ENCODE measurements at places on chromosomes 3 and 15.

DNA sequence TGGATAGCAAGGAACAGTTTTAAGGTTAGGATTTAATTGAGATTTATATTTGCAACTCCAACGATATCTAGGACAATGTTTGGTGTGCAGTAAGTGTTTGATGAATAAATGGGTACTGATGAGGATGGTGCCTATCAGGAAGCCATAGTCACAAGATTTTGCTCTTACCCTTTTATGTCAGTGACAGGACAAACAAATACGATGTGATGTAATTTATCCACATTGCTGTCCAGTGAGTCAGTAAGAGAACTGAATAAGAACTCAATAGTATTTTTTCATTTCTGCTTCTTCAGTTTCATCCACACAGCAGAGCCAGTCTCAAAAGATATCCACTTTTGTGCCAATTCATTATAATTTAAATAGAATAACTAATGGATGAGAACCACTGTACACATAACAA lies 18.5 kb downstream of the C3orf85 start:
- no peak for DNase-seq

GRCh38 chr3:101687142-101687931 lies 819 bp upstream of the RPL24 start:
- DNase-seq = peak; percentile 53

GRCh38 chr3:38538773-38539353 lies 42.7 kb downstream of the EXOG start:
- DNase-seq = no peak

DNA sequence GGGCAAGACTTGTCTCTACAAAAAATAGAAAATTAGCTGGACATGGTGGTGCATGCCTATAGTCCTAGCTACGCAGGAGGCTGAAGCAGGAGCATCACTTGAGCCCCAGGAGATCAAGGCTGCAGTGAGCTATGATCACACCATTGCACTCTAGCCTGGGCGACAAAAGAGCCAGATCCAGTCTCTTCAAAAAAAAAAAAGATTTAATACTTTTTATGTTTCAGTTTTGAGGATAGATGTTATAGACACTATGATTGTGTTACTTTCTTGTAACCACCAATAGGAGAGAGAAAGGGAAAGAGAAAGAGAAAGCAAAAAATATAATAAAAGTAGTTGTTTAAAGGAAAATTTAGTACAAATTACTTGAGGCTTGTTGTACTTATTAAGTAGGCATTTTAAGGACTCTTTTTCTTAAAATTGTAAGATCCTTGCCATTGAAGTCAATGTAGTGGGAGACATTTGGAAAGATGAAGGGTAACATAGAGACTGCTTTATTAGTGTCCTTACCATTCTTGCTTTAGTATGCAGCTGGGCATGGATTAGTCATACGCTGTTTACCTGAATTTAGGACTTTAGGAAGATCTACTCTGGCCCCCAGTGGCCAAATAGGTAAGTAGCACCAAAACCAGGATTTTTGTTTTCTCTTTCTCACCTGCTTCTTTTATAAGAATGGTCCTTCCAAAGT lies 35.1 kb upstream of the ZDHHC23 start:
- DNase-seq = peak; percentile 74

DNA sequence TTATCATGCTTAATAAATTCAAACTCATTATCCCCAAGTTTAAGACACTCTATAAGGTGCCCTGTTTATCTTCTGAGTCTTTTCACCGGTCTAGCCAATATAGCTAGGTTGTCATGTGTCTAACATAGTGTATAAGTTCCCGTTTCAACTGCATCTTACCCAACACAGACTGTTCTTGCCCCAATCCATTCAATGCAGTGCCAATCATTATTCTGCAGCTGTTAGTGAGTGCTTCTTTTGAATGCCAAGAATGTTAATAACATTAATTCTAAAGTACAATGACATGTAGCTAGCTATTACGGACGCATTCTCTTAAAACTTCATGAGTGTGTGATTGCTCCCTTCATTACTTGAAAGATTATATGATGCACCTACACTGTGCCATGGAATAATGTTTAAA lies 646.4 kb upstream of the NR2F2 start:
- no peak for DNase-seq

DNA sequence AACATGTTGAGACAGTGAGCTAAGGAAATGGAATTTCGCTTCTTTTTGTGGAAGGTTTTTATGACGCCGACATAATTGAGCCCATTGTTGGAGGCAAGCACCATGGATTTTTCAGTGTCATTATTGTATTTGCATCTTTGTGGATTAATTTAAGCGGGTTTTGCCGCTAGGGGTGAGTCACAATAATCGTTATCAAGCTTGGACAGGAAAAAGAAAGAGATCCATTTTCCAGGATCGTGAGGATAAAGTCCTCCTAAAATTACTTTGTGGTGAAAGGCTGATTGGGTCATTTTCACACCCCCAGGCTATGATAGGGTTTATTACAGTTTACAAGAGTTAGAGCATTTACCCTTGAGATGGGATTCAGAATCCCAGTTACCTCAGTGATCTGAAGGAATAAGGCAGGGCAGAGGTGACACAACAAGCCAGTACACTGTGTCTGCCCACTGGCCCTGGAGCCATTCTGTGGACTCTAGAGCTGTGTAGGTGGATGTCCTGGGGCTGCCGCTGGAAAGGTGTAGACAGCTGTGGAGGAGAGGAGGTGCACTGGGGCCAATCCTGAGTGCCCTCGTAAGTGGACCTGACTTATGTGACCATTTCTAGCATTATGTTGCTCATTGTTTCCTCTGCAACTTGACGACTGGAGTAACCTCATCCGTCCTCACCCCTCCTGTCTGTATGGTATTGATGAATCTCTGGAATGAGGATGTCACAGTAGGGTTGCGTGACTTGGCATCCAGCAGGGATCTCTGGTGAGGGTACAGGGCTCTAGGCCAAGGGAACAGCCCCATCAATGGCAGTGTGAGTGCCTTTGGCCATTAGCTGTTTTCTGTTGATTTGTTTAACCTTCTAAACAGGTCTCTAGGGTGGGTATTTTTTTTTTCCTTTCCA lies 370.1 kb downstream of the LRTM1 start:
- no peak for DNase-seq

- DNase-seq = no peak
These were observed 4.6 kb downstream of the DPP8 start for GRCh38 chr15:65512807-65513416.

DNA sequence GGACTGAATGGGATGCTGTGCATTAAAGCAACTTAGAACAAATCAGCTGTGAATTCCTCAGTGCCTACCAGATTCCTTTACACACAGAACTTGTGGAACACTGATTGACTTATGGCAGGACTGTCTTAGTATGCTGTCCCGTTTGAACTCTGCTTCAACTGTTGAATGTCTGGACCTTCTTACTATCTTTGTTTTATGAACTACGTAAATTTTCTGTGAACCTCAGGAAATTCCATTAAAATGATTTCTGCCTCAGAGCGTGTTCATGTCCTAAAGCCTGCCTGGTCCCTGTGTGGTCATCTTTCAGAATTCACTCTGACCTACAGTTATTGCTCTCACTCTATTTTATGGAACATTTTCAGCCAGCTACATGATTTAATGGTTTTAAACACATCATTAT lies 29.4 kb upstream of the FBN1 start:
- peak; percentile 87 for DNase-seq

DNA sequence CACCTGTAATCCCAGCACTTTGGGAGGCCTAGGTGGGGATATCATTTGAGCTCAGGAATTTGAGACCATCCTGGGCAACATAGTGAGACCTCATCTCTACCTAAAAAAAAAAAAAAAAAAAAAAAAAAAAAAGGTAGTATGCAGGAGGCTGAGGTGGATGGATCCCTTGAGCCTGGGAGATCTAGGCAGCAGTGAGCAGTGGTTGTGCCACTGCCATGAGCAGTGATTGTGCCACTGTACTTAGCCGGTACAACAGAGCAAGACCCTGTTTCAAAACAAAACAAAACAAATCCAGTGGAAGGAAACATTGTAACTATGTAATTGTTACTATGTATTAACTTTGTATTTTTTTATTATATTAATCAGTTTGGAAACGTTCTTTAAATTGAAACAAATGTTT lies 5.9 kb downstream of the FEM1B start:
- DNase-seq = no peak

DNA sequence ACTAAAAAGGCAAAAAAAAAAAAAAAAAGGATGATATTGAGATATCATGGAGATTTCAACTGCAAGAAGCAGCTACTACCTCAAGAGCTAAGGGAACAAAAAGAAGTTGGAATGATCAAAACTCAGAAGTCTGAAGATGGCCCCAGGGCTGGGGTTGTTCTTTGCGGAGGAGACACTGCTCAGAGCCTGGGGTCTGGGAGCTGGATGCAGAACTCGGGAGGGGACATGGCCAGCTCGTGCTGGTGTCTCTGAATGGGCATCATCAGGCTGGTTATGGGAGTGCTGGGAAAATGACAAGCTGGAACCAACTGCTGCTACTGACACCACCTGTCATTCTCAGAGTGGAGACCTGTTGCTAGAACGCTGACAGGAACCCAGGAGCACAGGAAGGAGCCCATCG lies 14.2 kb upstream of the ADIPOQ start:
- DNase-seq = no peak

DNA sequence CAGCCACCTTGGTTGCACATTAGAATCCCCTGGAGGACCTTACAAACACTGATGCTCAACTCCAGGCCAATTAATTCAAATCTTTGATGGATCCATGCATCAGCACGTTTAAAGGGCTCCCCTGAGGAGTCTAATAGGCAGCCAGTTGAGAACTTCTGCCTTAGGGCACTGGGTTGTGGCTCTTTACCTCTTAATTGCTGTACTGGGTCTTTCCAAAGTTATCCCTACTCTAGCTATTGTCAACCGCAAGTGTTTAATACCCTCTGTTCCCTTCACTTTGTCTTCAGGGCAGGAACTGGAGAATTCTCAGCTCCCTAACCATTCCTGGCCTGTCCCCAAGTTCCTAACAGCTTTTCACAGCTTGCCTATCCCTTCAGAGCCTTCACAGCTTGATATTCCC lies 15.0 kb upstream of the FAM174B start:
- DNase-seq = no peak

- no peak for DNase-seq
These were observed 44.2 kb downstream of the DNAJC13 start for GRCh38 chr3:132461544-132461943.

- no peak for DNase-seq
These were observed 5.1 kb downstream of the MECOM start for GRCh38 chr3:169658311-169658931.

- DNase-seq = no peak
These were observed 18.1 kb downstream of the PLXNB1 start for GRCh38 chr3:48411606-48412374.

- no peak for DNase-seq
These were observed 110.3 kb downstream of the PDE8A start for GRCh38 chr15:85091990-85092389.

DNA sequence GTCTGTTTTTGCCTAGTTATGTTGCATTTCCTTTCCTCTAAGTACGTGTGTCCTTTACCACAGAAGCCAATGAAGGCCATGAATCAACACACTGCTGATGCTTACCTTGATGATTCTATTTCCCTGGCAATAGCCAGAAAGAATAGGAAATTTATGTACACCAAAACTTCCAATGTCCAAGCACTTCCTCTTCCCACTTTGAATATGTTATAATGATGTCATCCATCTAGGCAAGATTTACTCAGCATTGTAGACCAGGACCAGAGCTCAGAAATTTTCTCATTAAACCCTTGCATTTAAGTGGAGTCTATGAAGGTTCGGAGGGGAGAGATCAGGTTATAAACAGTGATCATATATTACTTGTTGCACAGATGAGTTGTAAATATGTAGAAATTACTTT lies 126.0 kb downstream of the THRB start:
- DNase-seq = no peak

DNA sequence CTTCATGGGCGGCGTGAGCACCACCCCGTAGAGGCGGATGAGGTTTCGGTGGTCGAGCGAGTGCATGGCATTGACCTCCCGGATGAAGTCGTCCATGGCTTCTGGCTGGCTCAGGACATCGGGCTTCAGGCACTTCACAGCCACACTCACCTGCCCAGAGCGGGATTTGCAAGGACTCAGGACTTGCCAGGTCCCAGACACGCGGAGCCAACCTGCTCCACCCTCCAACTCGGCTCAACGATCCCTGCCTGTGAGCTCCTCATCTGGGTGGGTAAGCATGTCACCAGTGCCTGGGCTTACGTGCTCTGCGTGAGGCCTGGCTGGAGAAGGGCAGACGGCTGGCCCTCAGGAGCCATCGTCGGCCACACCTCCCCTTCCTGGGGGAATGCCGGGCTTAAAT lies 25.2 kb downstream of the TNK2 start:
- DNase-seq = no peak

DNA sequence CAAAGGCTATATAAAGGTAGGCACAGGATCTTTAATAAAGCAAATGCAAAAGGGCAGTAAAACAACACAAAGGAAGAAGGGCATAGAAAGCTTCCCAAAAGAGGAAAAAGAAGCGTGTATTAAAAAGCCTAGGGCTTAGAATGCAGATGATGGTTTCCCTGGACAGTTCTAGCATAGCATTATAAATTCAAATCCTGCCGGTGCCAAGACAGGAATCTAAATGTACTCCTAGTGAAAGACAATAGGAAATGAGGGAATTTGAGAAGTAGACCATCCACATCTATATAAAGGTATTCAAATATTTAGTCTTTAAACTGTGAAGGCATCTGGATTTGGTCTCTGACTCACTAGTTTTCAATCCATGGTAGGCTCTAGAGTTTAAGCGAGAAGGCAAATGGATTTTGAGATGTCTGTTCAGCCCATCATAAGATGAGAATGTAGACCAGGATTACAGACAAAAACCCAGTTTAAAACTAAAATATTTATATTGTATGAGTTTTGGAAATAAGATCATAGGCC lies 431.8 kb downstream of the TBL1XR1 start:
- peak; percentile 20 for DNase-seq

GRCh38 chr3:27354588-27355203 lies 14.5 kb downstream of the NEK10 start:
- DNase-seq = no peak

GRCh38 chr15:91537856-91538255 lies 315.7 kb upstream of the SLCO3A1 start:
- peak; percentile 35 for DNase-seq

- DNase-seq = peak; percentile 69
These were observed 330.9 kb upstream of the C2CD4B start for GRCh38 chr15:62495670-62496614.

- peak; percentile 51 for DNase-seq
These were observed 640.8 kb upstream of the TBL1XR1 start for GRCh38 chr3:177837951-177838655.

DNA sequence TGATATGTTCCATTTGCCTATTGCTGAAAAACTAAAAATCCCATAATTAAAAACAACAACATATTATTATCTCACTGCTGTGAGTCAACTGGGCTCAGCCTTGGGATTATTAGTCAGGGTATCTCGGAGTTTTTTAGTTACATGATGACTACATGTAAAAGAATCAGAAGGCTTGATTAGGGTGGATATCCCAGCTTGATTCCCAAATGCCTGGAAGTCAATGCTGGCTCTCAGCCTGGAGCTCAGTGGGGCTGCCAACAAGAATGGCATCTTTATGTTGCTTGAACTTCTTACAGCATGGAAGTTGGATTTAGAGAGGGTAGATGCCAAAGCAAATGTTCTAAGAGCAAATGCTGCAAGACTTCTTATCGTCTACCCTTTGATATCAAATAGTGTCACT lies 278.5 kb downstream of the PLOD2 start:
- DNase-seq = peak; percentile 64

Data from fibroblast of skin of right biceps (primary cell).